Occipital lobe (tissue), 3 donors: ENCODE measurements at places on chromosomes 7 and 10. TPM values are rescaled to one million over a fixed set of nuclear protein-coding genes. Genes with fewer than 3 reads are reported as not detected.

DNA sequence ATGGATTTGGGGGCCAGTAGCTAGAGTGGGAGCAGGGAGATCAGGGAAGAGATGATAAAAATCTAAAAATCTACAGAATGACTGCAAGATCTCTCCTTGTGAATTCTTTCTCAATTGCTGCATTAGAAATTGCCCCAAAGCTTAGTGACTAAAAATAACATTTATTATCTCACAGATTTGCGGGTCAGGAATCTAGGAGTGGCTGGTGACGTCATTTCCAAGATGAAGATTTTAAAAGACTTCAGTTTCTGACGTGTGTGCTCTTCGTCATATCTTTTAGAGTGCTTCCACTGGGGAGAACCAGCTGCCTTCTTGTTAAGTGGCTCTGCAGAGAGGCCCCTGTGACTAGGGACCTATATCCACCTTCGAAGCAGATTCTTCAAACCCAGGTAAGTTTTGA is 112.6 kb downstream of the DGKI start:
- no peak for DNase-seq

Gene SNCG
- 2.7 TPM for total RNA-seq

Gene GBX1
- not detected for total RNA-seq

Gene EPHA1
- total RNA-seq = not detected

DNA sequence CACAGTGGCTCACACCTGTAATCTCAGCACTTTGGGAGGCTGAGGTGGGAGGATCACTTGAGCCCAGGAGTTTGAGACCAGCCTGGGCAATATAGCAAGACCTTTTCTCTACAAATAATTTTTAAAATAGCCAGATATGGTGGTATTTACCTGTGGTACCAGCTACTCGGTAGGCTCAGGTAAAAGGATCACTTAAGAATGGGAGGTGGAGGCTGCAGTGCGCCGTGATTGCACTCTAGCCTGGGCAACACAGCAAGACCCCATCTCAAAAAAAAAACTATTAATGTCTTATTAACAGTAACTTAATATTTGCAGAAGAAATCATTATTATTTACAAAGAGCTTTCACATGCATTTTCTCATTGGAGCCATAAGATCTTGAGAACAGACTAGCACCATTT is 103.6 kb downstream of the SGMS1 start:
- DNase-seq = no peak

DNA sequence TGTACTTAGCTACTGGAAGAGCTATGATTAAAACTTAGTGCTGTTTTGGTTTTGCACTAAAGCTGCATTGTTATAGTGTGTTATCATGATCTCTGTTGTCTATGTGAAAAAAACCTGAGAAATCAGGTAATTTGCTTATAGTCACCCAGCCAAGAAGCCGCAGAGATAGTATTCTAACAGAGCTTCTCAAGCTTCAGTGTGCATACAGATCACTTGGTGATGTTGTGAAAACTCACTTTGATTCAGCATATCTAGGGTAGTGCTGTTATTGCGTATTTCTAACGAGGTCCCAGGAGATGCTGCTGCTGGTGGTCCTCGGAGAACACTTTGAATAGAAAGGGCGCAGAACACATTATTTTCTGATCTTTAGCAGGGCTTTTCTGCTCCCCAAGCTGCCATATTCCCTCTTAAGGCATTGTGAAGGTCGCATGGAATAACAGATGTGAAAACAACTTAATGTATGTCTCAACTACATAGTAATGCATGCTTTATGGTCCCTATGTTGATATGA is 68.4 kb upstream of the PDCD4 start:
- no peak for DNase-seq

Gene PTF1A
- not detected for total RNA-seq
